ENCODE measurements at places on chromosomes 11 and 22.

DNA sequence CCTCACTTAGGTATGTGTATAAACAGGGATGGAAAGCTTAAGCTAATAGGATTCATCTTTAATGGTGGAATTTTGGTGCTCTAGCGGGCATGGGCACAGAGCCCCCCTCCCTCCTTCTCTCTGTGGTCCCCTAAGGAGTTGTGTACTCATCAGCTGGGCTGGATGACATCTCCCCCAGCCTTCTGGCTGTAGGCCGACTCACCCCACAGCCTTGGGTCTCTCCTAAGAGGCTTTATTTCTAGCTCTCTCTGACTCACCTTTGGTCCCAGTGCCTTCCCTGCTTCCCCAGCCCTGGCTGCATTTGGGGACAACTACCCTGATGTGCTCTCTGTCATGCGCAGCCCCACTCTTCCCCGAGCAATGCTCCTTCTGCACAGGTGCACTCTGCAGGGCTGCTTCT is 26.9 kb downstream of the SLC6A5 start:
- DNase-seq = no peak

GRCh38 chr11:36240173-36240572 is 49.1 kb downstream of the COMMD9 start:
- DNase-seq = no peak

DNA sequence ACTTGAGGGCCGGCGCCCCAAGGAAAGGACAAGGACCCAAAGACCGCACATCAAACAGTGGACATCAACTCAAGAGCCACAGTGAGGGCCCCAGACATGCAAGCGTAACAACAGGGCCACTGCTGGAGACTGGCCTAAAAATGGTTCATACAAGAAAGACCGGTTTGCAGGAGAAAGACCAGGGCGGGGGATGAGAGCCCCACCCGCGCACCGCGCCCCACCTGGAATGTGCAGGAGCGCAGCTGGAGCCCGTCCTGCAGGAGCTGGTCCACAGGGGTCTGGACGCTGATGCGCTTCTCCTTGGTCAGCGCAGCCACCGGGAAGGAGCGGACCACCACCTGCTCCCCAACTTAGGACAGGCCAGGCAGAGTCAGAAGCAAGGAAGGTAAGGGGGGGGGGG is 13.9 kb downstream of the SBF1 start:
- no peak for DNase-seq

DNA sequence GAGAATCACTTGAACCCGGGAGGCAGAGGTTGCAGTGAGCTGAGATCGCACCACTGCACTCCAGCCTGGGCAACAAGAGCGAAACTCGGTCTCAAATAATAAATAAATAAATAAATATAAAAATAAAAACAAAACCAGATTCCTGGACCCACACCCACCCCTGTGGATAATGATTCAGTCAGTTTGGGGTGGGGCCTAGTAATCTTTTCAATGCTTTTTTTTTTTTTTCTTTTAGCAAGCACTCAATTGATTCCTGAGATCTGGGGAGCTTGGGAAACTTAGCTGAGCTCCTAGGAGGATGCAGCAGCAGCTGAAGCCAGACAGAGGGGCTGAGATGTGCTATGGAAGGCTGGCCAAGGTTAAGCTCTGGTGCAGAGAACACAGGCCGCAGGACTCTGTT is 4.6 kb upstream of the PC start:
- DNase-seq = no peak

- no peak for DNase-seq
Observed at GRCh38 chr22:28418008-28418407, 261.6 kb downstream of the TTC28 start.

DNA sequence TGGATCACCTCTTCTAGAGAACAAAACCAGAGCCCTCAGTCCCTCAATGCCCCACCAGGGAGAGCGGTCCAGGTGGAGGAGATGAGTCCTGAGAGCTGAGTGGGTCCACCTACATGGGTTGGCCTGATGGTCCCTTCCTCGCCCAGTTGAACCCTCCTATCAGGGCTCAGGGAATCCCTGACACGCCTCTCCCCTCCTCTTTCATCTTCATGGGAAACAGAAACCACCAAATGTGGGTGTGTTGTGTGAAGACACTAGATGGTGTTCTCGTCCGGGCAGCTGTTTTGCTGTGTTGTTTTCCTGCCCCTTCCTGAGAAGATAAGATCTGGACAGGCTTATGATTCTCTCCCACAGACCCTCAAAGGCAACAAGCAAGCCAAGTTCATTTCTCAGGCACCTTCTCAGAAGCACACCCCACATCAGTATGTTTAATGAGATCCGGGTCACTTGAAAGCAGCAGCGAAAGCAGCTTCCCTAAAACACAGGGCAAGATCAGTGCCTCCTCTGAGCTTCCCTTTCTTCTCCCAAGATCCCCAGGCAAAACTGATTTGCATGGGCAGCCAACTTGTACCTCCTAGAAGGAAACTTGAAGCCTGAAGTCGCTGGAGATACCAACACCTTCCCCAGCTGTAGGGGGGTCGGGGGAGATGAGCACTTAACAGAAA is 35.3 kb upstream of the POU2AF1 start:
- no peak for DNase-seq

GRCh38 chr11:64119700-64120099 is 46.2 kb downstream of the MACROD1 start:
- DNase-seq = no peak

DNA sequence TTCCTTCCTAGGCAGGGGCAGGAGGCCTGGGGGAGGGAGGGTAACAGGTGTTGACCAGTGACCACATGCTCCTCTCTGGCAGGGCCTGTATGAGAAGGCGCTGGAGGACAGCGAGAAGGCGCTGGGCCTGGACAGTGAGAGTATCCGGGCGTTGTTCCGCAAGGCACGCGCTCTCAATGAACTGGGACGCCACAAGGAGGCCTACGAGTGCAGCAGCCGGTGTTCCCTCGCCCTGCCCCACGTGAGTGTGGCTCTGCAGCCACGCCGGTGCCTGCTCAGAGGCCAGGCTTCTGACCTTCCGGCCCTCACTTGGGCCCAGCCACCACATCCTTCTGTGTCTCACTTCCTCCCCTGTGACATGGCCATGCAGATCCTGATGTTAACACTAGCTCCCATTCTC is 25.8 kb downstream of the ZC3H7B start:
- DNase-seq = peak; percentile 74

DNA sequence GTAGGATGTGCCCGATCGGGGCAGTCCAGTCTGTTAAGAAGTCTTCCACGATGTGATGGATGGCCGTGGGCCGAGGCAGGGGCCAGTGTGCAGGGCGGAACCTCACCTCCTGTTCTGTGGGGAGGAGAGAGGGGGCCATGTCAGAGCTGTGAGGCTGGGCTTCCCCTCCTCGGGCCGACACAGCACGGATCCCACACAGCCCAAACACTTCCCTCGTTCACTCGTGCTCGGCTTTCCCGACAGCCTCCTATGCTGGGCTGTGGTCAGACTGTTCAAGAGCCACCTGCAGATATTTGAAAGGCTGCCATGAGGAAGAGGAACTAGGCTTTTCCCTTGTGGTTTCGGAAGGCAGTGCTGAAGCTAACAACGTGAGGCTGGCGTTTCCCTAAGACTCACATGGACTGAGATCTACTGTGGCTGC is 12.3 kb upstream of the TXN2 start:
- DNase-seq = peak; percentile 51

- DNase-seq = no peak
Observed at GRCh38 chr11:67261946-67262681, 4.2 kb upstream of the GRK2 start.

- no peak for DNase-seq
Observed at GRCh38 chr11:5153574-5154431, 754 bp downstream of the OR52A1 start.

GRCh38 chr11:12075822-12076821 is 34.3 kb upstream of the MICAL2 start:
- no peak for DNase-seq

DNA sequence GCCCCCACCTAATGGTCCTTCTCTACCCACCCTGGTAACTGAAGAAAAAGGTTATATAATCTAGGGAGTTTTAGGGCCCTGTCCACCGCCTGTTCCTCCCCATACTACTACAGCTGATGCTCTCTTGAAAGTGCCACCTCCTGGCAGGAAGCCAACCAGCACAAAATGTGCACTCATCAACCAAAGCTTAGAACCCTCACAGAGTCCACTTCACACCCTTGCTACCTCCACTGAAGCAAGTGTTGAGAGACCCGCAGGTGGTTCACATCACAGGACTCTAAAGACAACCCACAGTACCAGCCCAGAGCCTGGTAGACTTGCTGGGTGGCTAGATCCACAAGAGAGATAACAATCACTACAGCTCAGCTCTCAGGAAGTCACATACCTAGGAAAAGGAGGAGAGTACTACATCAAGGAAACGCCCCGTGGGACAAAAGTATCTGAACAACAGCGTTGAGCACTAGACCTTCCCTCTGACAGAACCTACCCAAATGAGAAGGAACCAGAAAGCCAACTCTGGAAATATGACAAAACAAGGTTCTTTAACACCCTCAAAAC is 17.5 kb upstream of the OR10W1 start:
- DNase-seq = no peak

DNA sequence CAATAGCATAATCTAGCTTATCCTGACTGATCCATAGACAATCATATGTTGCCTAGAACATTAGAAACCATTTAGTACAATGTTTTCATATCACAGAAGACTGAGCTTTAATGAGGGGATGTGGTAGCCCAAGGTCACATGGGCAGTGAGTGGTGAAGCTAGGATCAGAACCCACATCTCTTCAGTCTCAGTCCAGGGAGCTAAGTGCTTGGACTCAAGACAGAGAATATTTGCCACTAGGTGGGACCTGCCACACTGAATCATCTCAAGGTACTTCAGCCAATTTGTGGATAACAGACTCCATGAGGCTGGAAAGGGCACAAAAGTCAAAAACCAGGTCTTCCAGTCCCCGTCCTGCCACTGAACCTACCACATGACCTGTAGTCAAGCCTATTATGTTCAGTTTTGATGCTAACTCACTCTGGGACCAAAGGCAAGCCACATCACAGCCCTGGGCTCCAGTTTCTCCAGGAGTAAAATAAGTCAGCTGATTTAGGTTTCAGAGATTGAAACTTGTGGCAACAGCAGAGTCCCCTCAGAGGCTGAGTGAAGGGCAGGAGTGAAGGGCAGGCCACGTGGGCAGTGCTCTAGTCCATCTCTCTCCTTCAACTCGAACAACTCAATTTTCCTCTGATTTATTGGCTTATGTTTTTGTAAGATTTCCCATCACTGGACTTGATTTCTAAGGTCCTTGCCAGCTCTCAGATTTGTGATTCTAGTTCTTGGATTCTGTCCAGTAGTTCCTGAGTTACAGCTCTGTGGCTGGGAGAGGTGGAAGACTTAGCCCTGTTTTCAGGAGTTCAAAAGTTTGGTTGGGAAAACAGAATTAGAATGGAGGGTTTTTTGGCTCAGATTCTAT is 84.6 kb upstream of the PHOX2A start:
- DNase-seq = no peak

DNA sequence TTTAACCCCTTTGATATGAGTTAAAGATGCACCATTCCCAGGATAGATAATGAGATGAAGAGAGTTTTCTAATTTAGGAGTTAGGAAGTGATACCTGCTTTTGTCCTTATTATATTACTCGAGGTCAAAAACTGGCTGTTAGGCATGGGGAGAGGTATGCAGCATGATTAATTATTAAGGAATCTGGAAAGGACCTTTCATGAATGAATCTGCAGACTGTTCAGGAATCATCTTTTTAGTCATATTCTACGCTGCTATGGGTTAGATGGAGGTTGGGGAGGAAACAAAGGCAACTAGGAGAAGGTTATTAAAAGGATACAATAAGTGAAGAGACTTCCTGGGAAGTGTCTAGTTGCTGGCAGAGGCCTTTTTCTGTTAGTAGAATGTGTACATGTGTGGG is 492.4 kb upstream of the CCDC90B start:
- DNase-seq = no peak

- no peak for DNase-seq
Observed at GRCh38 chr11:12771875-12772274, 97.7 kb downstream of the TEAD1 start.

DNA sequence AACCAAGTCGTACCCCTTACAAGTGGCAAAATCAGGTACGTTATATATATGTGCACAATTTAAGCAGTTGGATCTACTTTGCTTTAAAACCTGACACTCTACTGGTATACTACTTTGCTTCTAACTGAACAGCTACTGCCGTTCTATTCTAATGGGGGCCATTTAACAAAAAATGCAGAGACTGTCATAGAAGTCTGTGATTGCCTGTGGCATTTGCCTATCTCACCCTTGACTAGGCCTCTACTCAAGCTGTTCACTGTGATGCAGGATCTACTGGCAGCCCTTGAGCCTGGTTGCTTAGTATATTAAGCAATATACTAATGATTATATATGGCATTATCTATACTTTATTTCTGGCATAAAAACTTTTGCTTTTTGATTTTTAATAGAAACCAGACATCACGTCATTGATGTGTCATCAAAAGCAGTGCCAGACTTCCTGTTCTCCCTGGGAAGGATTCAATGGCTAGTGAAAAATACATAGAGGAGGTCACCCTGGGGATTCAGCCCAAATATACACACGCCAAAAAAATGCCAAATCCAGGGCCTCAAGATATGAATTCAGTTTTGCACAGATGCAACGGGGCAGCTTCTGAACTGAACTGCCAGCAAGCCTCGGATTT is 40.0 kb upstream of the FIBIN start:
- DNase-seq = no peak

DNA sequence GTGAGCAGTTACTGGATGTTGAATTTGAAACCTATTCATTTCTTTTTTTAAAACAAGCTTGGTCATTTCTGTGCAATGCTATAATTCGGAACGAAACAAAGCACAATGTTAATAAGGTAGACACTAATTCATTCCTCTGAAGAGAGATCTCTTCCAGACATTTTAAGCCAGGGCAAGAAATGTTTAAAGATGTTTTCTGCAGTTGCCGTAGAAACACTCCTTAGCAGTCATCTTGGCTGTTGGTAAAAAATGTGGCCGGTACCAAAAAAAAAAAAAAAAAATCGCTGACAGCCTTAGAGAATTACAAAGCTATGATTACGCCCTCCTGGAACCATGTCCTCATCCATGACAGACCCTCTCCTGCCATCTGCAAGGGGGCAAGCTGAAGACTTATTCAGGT is 66.4 kb upstream of the TTC12 start:
- no peak for DNase-seq

DNA sequence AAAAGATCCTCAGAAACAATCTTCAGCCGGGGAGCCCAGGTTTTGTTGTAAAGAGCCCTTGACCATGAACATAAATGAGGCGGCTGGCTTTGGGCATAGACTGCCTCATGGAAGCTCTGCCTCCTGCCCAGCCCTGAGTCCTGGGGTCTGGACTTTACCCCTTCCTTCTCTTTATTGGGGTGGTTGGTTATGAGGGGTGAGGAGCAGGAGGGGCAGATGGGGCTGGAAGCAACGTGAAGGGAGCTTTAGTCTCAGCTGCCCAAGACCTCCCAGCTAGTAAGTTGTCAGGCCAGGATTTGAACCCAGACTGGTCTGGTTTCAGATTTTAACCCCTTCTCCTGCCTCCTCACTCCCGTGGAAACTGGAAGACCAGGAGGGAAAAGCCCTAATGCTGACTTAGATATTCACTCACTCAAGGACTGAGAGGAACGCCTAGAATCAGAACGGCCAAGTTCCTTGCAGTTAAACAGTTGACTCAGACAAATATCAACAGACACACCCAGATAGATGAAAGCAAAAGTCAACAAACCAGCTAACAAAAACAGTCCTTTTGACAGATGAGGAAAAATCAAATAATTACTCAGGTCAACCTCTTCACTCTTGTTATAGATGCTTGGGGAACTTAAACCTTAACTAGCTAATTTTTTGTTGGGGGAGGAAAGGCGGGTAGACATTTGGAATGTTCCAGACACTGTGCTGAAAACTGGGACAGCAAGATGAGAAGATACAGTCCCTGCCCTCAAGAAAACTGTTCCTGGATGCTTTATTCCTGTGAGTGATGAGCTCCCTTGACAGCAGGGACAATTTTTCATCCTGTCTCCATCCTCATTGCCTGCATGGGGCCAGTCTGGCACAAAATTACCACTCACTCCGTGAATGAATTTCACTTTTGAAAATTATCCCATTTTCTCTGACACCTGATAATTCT is 20.8 kb upstream of the ARRB1 start:
- DNase-seq = no peak
